Heart left ventricle (tissue), 16 donors: ENCODE measurements at places on chromosomes 4 and X. TPM values are rescaled to one million over a fixed set of nuclear protein-coding genes. Genes with fewer than 3 reads are reported as not detected.

- DNase-seq, result no peak
These were observed 200.9 kb upstream of the ARHGEF9 start for GRCh38 chrX:63985906-63986305.

GRCh38 chr4:13537011-13537831 lies 7.1 kb downstream of the NKX3-2 start:
- DNase-seq, result no peak

NUDT9 gene
- 29.7 TPM for total RNA-seq

GRCh38 chr4:40350627-40351227 lies 15.6 kb downstream of the CHRNA9 start:
- no peak for DNase-seq

DNA sequence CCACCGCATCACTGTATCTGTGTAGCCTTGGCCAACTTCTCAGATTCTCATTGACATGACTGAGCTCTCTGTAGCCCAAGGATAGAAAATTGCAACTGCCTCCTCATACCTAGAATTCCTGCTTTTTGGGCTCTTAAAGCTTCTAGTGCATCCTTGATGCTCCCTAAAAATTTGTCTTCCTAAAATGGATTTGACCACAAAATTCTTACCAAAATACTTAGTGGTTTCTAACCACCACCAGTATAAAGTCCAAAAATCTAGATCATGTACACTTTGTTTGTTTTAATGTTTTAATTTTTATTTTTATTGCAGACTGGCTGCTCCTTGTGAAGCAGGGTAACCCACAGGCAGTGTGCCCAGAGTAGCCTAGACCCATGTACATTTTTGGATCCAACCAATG lies 75.5 kb downstream of the TBC1D9 start:
- DNase-seq, result no peak

DNA sequence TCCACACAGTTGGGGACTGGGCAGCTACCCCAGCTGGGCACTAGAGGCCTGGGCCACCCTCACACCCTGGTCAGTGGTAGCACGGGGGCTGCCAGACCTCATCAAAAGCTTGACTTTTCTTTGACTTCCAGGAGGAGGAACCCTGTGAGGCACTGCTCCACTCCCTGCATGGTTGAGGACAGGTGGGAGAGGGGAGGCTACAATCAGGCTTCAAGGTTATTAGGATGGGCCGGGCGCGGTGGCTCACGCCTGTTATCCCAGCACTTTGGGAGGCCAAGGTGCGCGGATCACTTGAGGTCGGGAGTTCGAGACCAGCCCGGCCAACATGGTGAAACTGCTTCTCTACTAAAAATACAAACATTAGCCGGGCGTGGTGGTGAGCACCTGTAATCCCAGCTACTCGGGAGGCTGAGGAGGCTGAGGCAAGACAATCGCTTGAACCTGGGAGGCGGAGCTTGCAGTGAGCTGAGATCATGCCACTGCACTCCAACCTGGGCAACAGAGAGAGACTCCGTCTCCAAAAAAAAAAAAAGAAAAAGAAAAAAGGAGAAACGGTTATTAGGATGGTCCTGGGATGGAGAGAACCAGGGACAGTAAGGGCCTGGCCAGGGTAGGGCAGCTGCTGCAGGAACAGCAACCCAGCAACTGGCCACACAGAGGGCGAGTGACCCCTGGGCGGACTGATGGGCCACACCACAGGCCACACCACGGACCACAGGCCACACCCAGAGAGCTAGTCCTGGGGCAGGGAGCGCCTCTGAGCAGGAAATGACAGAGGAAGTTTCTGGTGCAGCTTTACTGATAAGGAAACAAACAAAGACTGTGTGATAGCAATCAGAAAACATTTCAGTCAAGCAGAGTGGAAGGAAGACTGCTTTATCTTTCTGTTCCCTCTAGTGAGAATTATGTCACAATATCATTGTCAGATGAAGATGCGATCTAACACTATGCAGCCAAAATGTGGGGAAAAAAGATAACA lies 20.5 kb upstream of the OPN1LW start:
- DNase-seq, result no peak

DNA sequence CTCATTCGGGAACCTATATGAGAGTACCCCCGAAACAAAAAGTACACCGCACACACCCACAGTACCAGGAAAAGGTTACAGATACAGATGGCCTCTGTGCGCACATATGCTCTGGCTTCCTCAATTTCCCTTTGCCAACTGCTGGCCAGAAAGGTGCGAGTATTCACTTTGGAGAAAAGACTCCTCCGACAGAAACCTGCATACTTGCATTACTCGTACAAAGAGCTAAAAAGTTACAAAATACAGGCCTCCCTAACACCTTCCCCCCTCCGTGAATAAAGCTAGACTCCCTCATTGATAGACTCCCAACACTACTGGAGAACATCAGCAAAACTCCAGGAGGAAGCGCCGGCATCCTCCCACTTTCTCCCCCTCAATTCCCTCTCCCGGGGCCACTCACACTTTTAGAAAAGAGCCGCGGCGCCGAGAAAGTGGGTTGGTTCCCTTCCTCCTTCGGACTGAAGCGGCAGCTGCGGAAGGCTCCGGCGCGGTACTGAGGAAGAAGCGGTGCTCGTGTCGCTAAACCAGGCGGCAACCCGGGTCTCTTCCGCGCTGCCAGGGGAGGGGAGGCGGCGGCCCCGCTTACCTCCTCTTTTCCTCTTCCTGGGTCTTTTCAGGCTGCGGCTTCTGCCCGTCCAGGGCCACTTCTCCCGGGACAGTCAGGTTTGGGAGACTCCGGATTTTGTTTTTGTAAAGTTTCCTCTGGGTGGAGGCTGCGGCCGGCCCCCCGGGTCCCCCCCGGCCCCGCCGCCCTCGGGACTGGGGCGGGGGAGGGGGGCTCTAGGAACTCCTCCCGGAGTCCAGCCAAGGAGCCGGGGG lies 1.1 kb downstream of the FBXW7 start:
- DNase-seq, result peak; percentile 43

DNA sequence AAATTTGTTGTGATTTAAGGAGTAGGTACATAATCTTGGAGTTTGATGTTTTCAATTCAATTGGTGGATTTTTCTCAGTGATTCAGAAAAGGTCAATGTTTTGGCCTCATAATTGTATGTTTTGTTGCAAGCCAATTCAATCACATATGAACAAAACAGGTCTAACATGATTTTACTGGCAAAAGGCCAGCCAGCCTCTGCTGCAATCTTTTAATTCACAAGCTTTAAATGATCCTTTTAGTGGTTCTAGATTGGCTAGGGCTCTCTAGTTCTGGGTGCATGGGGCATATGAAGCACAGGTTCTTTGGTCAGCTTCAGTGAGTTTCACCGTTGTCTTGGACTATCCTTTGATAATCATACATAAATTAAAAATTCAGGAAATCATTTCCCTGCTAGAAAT lies 19.2 kb upstream of the SLC6A14 start:
- DNase-seq, result no peak

DNA sequence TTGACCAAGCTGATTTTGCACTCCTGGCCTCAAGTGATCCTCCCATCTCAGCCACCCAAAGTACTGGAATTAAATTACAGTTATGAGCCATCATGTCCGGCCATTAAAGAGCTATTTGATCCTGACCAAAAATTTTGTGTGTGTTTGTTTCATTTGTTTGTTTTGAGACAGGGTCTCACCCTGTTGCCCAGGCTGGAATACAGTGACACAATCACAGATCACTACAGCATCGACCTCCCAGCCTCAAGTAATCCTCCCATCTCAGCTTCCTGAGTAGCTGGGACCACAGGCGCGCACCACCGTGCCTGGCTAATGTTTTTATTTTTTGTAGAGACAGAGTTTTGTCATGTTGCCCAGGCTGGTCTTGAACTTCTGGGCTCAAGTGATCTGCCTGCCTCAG lies 82.9 kb upstream of the RBPJ start:
- no peak for DNase-seq

HTN1 gene
- total RNA-seq, result not detected

DNA sequence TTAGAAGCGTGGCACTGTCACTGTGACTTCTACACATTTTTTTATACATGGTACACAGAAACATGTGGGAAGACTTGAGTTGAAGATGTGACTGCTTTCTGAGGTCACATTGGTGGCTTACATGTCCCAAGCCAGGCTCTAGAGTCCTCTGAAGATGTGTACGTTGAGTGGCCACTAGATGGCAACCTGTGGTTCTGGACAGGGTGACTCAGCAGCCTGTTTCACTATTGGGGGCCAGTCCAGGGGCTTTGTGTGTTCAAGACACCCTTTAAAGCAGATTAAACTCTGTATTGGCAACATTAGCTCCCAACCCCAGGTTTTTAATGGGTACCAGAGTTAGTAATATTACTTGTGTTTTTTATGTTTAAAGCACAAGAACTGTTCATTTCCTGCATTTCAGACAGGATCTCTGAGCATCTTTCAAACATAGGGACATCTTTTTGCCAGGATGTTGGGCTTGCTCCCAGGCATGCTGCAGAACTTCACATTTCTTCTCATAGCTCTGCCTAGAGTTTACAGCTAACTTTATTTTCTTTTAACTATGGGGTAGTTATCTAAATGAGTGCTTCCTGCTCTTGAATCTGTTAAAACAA lies 53.0 kb downstream of the DCUN1D4 start:
- peak; percentile 66 for DNase-seq

- no peak for DNase-seq
These were observed 25.1 kb upstream of the ANK2 start for GRCh38 chr4:113024388-113024787.

DNA sequence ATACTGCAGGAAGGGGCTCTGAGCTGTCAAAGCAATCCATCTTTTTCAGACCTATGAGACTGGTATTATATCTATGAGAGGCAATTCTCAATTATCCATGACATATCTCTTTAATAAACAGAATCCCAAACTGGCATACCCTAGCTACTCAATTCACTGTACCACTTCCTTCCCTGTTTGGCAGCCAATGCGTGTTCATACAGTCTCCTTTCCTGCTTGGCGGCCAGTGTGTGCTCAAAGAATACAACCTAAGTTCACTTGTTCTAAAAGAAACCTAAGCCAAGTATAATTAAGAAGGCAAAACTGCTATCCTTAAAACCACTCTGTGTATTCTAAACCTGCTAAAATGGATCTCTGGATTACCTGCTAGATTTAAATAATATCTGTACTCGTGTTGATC lies 38.3 kb downstream of the ARHGEF9 start:
- DNase-seq, result no peak

SHROOM3 gene
- 37.2 TPM for total RNA-seq
